ENCODE measurements at places on chromosomes 13 and 19.

- no peak overlapping the region for H3K4me3 ChIP-seq
- no peaks in the 10 kb centered on the region for H3K27me3 ChIP-seq
- peaks cover 21% of the 10 kb centered on the region for H3K4me1 ChIP-seq
- no peak for DNase-seq
Measured at GRCh38 chr13:90201676-90202460, 1145.6 kb upstream of the MIR17HG start.

DNA sequence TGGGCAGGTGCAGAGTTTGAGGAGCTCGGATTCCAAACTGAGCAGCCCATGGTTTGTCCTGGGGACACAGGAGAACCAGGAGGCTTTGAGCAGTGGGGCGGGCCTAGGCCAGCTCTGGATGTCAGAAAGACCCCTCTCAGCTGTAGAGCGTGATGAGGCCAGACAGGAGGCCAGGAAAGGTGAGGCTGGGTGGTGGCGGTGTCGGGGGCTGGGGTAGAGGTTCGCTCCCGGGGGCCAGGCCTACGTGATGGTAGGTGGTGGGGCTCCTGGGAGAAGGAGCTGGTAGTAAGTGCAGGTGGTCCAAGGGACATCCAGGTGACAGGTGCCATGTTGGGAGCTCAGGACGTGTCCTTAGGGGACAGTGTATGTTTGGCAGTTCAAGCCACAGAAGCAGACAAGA, 13.5 kb upstream of the PTOV1 start:
- H3K36me3 ChIP-seq: peaks cover 74% of the 10 kb centered on the region
- no peaks in the 10 kb centered on the region for H3K27me3 ChIP-seq
- H3K27ac ChIP-seq: no peak overlapping the region
- DNase-seq: no peak
- H3K4me3 ChIP-seq: no peak overlapping the region
- peaks cover 6% of the 10 kb centered on the region for H3K4me1 ChIP-seq

DNA sequence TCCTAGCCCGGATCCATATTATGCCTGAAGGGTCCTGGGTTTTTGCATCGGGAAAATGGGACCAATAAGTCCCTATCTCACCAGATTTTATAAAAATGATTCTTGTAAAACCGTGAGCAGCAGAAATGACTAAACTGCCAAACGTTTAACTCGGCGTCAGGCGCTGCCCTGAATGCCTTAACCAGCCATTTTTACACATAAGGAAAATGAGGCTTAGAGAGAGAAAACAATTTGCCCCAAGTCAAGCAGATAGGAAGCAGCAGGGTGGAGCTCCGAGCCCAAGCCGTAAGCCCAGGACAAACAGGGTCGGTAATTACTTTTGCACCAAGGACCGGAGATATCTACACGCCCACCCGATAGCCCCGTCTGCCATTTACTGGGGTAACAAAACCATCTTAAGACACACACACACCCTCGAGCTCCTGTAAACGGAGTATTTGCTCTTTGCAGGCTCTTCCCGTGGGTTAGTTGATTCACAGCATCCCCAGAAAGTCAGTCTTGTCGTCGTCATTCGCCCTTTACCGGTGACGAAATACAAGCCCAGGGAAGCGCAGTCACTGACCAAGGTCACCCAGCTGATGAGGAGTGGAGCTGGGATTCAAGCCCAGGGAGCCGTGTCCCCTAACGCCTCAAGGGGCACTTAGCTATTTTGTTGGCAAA, 16.0 kb upstream of the MRI1 start:
- peaks cover 28% of the 10 kb centered on the region for H3K4me1 ChIP-seq
- no peaks in the 10 kb centered on the region for H3K27me3 ChIP-seq
- no peak for DNase-seq
- peak overlapping the region; percentile 92 for H3K27ac ChIP-seq

DNA sequence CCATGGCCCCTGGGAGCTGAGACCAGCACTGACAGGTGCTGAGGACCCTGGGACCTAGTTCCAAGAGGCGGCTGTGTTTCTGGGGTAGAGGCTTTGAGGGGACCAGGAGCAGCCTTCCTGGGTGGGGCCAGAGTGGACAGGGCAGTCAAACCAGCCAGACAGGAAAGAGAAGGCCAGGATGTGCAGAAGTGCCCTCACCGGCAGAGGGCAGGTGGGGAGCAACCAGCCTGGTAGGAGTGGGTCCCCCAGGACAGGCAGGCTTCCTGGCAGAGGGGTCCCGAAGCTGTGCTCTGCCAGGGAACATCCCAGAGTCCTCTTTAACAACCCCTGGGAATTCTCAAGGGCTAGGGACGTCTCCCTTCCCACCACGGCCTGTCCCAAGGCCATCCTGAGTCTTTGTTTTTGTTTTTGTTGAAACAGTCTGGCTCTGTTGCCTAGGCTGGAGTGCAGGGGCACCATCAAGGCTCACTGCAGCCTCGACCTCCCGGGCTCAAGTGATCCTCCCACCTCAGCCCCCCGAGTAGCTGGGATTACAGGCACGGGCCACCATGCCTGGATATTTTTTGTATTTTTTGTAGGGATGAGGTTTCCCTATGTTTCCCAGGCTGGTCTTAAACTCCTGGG, 3.0 kb upstream of the HIPK4 start:
- peaks cover 3% of the 10 kb centered on the region for H3K4me1 ChIP-seq
- no peak overlapping the region for H3K27ac ChIP-seq
- H3K4me3 ChIP-seq: no peak overlapping the region
- no peak for DNase-seq
- H3K36me3 ChIP-seq: no peaks in the 10 kb centered on the region

DNA sequence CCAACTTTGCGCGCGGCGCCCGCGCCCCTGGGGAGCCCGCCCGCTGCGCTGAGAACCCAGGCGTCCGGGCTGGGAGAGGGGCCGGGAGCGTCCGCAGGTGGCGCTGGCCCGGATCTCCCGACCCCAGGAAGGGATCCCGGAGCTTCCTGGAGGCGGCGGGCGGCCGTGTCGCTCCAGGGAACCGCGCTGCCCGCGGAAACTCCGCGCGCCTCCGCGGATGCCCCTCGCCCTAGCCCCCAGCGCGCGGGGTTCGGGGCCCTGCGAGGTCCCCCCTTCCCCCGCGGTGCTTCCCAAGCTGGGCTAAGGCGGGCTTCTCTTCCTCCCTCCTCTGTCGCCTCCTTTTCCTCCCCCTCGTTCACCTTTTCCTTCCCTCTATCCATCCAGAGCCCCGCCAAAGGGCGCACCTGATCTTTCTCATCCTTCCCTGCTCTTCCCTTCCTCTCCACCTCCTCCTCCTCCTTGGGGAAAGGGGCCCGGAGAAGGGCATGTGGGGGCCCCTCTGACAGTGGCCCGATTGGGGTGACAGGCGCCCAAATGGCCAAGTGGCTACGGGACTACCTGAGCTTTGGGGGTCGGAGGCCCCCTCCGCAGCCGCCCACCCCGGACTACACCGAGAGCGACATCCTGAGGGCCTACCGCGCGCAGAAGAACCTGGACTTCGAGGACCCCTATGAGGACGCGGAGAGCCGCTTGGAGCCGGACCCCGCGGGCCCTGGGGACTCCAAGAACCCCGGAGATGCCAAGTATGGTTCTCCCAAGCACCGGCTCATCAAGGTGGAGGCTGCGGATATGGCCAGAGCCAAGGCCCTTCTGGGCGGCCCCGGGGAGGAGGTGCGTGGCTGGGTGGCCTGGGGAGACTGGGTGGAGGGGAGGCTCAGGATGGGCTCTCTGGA, 710 bp downstream of the SHD start:
- H3K36me3 ChIP-seq: no peaks in the 10 kb centered on the region
- DNase-seq: no peak
- H3K4me1 ChIP-seq: peaks cover 20% of the 10 kb centered on the region
- H3K4me3 ChIP-seq: peak overlapping the region; percentile 59
- no peak overlapping the region for H3K27ac ChIP-seq
- H3K27me3 ChIP-seq: peaks cover 69% of the 10 kb centered on the region

GRCh38 chr19:38202504-38202903, 21.5 kb downstream of the DPF1 start:
- H3K4me1 ChIP-seq: no peaks in the 10 kb centered on the region
- H3K27ac ChIP-seq: no peak overlapping the region
- H3K36me3 ChIP-seq: peaks cover 82% of the 10 kb centered on the region
- DNase-seq: no peak

DNA sequence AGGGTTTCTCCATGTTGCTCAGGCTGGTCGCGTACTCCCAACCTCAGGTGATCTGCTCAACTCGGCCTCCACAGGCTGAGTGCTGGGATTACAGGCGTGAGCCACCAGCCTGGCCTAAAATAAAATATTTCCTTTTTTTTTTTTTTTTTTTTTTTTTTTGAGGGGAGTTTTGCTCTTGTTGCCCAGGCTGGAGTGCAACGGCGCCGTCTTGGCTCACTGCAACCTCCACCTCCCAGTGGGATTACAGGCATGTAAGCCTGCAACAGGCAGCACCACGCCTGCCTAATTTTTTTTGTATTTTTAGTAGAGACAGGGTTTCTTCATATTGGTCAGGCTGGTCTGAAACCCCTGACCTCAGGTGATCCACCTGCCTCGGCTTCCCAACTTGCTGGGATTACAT, 4.9 kb downstream of the ZNF506 start:
- H3K4me3 ChIP-seq: no peak overlapping the region
- H3K4me1 ChIP-seq: peaks cover 60% of the 10 kb centered on the region
- no peaks in the 10 kb centered on the region for H3K27me3 ChIP-seq

DNA sequence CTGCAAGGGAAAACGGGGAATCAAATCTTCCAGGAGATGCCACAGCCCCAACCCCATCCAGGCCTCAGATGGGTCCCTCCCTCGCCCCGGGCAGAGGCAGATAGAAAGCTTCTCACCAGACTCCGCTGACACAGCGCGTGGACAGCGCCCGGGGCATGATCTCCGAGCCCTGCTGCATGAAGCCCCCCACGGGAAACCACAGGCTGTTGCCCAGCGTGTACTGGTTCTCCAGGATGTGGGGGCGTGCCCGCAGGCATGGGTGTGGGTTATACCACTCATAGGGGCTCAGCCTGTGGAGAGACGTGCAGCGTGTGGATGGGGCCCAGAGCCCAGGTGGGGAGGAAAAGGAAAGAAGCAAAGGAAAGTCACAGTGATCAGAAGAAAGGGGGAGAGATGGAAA, 27.2 kb upstream of the ATP1A3 start:
- peaks cover 8% of the 10 kb centered on the region for H3K27me3 ChIP-seq
- no peak overlapping the region for H3K4me3 ChIP-seq
- no peaks in the 10 kb centered on the region for H3K36me3 ChIP-seq
- no peak for DNase-seq
- H3K4me1 ChIP-seq: peaks cover 29% of the 10 kb centered on the region

- no peaks in the 10 kb centered on the region for H3K4me1 ChIP-seq
- no peak overlapping the region for H3K27ac ChIP-seq
- no peaks in the 10 kb centered on the region for H3K36me3 ChIP-seq
- no peak for DNase-seq
Measured at GRCh38 chr13:26881154-26881553, 120.6 kb upstream of the GPR12 start.

DNA sequence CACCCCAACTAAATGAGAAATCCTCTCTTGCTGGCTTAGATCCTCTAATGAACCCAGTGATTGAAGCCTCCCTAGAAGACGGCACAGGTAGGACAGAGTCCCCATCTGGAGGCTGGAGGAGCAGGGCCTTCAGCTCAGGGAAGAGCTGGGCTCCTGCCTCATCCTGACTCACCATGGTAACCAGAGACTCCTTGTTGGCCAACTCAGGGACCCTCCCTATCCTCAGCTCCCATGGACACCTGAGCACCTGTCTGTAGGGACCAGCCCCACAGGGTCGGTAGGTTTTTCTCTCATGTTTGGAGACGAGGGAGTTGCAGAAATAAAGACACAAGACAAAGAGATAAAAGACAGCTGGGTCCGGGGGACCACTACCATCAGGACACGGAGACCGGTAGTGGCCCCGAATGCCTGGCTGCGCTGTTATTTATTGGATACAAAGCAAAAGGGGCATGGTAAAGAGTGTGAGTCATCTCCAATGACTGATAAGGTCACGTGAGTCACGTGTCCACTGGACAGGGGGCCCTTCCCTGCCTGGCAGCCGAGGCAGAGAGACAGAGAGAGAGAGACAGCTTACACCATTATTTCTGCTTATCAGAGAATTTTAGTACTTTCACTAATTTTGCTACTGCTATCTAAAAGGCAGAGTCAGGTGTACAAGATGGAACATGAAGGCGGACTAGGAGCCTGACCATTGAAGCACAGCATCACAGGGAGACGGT, 26.6 kb downstream of the SIGLEC7 start:
- H3K27ac ChIP-seq: no peak overlapping the region
- peak overlapping the region; percentile 32 for H3K4me3 ChIP-seq
- DNase-seq: no peak
- peaks cover 5% of the 10 kb centered on the region for H3K4me1 ChIP-seq
- H3K27me3 ChIP-seq: peaks cover 73% of the 10 kb centered on the region

DNA sequence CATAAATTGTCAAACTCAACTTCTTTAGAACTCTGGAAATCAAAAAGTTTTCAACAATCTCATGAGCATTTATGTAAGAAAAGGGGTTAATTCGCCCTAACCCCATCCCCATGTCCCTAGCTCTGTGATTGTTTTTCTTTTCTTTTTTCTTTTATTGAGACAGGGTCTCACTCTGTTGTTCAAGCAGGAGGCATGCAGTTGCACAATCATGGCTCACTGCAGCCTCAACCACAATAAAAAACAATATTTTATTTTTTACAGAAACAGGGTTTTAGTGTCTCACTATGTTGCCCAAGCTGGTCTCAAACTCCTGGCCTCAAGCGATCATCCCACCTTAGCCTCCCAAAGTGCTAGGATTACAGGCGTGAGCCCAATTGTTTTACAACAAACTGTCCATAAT, 16.7 kb downstream of the VWA8 start:
- no peak overlapping the region for H3K27ac ChIP-seq
- no peaks in the 10 kb centered on the region for H3K27me3 ChIP-seq
- peaks cover 35% of the 10 kb centered on the region for H3K4me1 ChIP-seq
- no peak overlapping the region for H3K4me3 ChIP-seq
- peaks cover 41% of the 10 kb centered on the region for H3K36me3 ChIP-seq

DNA sequence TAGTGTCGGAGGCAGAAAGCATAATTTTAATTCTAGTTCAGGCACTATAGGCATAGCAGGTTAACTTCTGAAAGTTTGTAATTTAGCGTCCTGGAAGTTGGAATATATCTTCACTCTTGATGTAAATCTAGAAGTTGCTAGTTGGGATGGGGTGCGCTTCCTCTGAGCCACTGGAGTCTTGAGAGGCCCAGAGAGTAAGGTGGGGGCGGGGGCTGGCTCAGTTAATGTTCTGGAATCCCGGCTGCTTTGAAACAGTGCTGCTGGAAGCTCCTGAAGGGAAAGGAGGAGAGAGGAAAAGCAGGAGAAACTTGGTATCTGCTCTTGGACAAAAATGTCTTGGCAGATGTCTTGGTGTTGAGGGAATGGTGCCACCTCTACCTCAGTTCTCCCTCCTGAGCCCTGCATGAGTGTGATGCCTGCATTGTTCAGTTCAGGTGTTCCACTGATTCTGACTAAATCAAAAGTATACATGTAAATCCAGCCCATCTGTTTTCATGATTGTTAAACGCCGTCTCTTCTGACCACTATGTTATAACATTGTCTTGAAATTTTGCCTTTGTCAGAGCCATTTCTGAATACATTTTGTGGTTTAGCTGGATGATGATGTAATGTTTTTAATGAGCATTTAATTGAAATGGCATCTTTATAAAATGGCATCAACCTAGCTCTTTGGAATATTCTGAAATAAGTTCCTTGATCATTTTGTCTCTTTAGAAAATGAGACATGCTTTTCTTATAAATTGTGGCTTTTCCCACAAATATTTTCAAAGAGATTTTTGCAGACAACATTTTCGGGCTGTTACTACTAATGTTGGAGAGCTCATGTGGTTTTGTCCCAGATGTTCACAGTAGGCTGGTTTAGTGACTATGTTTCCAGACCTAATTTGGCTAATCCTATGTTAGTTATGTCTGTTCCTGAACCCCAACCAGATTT, 202.7 kb downstream of the SHISA2 start:
- peaks cover 28% of the 10 kb centered on the region for H3K27me3 ChIP-seq
- H3K4me1 ChIP-seq: no peaks in the 10 kb centered on the region
- H3K4me3 ChIP-seq: no peak overlapping the region
- no peak for DNase-seq
- no peaks in the 10 kb centered on the region for H3K36me3 ChIP-seq
- no peak overlapping the region for H3K27ac ChIP-seq
